Activated naive CD8-positive, alpha-beta T cell treated with anti-CD3 and anti-CD28 coated beads for 36 hours (primary cell): ENCODE measurements at places on chromosomes 1 and 21. TPM values are rescaled to one million over a fixed set of nuclear protein-coding genes. Genes with fewer than 3 reads are reported as not detected.

The SLC9C2 gene
- total RNA-seq = not detected

The NOS1AP gene
- 0.21 TPM for total RNA-seq

The OR2T35 gene
- not detected for total RNA-seq

The IGSF3 gene
- 0.92 TPM for total RNA-seq

The KRTAP7-1 gene
- not detected for total RNA-seq

The ARHGEF16 gene
- total RNA-seq = 0.12 TPM

The SAMD11 gene
- total RNA-seq = not detected

The RIPPLY3 gene
- total RNA-seq = 0.10 TPM

The CNIH3 gene
- total RNA-seq = 1.4 TPM

The PGM1 gene
- total RNA-seq = 45.3 TPM

The TFF1 gene
- not detected for total RNA-seq

The TNFRSF18 gene
- 53.3 TPM for total RNA-seq

The PTPN22 gene
- total RNA-seq = 67.9 TPM

The BGLAP gene
- 2.2 TPM for total RNA-seq

The PTGER3 gene
- total RNA-seq = not detected

The ESPN gene
- 0.44 TPM for total RNA-seq

The VANGL2 gene
- total RNA-seq = 0.31 TPM

The KIAA1614 gene
- 0.08 TPM for total RNA-seq

The PLA2G2C gene
- total RNA-seq = not detected

The BTBD8 gene
- 0.93 TPM for total RNA-seq

The FAM78B gene
- total RNA-seq = 0.74 TPM

The TMEM269 gene
- total RNA-seq = 0.06 TPM

The HTR1D gene
- not detected for total RNA-seq

The OSCP1 gene
- 2.4 TPM for total RNA-seq

The VSIG8 gene
- total RNA-seq = not detected

The S1PR1 gene
- 75.9 TPM for total RNA-seq

The TTLL10 gene
- not detected for total RNA-seq

The ACKR1 gene
- not detected for total RNA-seq

The MRPL55 gene
- total RNA-seq = 75.0 TPM

The RSPH1 gene
- total RNA-seq = not detected

The RXFP4 gene
- total RNA-seq = 0.16 TPM

The TSACC gene
- not detected for total RNA-seq

The TFF2 gene
- total RNA-seq = not detected

The SLC5A9 gene
- total RNA-seq = not detected

The GJA9 gene
- not detected for total RNA-seq

The NCMAP gene
- total RNA-seq = 0.21 TPM

The VHLL gene
- not detected for total RNA-seq

The GNAT2 gene
- 0.64 TPM for total RNA-seq

The EPHX1 gene
- 2.7 TPM for total RNA-seq

The PKP1 gene
- 0.04 TPM for total RNA-seq

The VN1R5 gene
- total RNA-seq = not detected

The SLC45A3 gene
- total RNA-seq = 0.44 TPM

The PADI3 gene
- total RNA-seq = not detected

The FALEC gene
- total RNA-seq = not detected

The TEX38 gene
- total RNA-seq = not detected

The TCP10L gene
- total RNA-seq = 0.48 TPM

The MAP1LC3C gene
- total RNA-seq = not detected

The ABCA4 gene
- total RNA-seq = not detected

The C1orf146 gene
- not detected for total RNA-seq
